Right lung (tissue), 10 donors: ENCODE measurements at places on chromosomes 5 and 9.

DNA sequence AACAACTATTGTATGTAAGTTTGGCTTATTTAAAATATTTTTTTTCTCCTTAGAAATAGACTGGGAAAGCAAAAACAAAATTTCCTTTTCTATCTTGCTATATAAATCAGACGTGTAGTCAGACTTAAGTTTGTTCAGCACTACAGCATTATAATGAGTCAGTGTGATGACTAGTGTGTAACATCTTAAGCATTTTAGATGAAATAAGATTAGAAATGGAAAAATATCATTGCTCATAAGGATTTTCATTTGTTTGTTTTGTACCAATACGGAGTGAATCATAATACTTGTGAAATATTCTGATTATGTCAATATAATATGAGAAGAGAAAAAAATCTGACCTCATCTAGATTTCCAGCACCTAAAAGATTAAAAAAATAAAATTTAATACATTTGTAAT lies 64.7 kb upstream of the RICTOR start:
- no peak for DNase-seq

- DNase-seq = peak; percentile 65
Measured at GRCh38 chr5:15995341-15996052, 184.1 kb downstream of the MARCHF11 start.

GRCh38 chr9:93825348-93826115 lies 129.6 kb downstream of the BARX1 start:
- DNase-seq = no peak

- no peak for DNase-seq
Measured at GRCh38 chr5:59786334-59786805, 107.2 kb downstream of the PDE4D start.

DNA sequence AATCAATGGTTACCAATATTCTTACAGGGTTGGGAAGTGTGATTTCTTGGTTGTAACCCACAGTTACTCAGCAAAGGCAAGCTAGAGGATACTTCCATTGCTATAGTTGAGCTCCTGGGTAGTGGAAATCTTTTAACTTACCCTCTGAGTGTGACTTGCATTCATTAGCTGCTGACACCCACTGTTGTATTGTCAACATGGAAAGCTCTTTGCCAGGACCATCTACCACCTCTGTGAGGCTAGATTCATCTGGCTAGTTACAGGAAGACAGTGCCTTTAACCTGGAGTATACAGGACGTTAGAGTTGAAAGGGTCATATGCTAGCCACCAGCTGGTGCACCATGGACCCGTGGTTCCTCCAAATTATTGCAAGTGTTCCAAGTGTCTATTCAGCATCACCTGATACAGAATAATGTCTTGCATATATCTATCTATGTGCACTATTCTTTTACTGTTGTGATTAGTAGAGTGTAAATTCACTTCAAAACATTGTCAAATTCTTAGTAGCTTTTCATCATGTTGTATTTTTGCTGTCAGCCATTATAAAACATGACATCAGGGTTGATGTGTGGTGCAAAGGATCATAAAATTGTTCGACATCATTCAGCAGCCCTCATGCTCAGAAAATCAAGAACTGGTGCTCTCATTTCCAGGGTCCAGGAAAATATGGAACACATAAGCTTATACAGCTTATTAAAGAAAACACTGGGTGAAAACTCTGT lies 239.0 kb downstream of the PJA2 start:
- DNase-seq = no peak
